ENCODE measurements at places on chromosomes 4 and X. TPM values are rescaled to one million over a fixed set of nuclear protein-coding genes. Genes with fewer than 3 reads are reported as not detected.

The TBC1D14 gene
- 70.0 TPM for total RNA-seq

The DTHD1 gene
- not detected for total RNA-seq

The USP17L29 gene
- not detected for total RNA-seq

The SOWAHB gene
- 2.9 TPM for total RNA-seq

The STAP1 gene
- total RNA-seq = not detected

The CDKL2 gene
- total RNA-seq = 5.2 TPM

DNA sequence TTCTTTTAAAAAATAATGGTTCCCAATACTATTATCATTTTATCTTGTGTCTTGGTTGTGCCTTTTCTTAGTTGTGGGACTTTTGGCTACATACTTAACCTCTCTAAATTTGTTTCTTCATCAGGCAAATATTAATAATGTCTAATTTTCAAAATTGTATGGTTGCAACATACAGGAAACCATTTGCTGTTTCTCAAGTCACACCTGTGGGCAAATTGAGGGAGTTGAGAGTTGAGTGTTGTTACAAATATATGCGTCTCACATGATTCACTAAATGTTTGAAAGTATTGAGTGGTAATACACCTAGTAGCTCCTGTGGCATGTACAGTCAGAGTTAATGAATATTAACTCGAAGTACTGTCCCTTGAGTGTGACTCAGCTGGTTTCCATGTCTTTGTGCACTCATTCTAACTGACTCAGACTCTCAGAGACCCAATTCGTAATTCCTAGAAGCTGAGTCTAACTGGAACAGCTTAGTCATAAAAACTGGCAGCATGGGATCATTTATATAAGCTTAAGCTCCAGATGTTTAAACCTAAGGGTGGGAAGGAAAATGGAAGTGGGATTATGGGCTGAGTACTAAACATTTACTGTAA is 802.4 kb downstream of the TRIML1 start:
- DNase-seq = peak; percentile 99

DNA sequence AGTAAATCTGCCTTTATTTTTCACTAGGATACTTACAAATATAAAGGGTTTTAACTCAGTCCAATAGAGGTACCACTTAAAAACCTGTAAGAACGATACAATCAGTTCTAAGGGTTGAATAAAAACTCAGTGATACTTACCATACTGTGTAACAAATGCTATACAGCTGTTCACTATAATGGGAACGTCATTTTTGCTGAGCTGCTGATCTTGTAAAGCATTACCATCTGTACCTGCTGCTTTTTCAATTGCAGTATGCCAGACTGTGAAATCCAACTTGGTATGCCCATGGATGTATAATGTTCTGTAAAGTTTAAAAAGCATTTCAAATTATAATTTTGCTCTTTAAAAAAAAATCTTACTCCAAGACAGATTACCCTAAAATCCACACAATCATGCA is 111.2 kb downstream of the ARAP2 start:
- DNase-seq = no peak

GRCh38 chrX:150365051-150365989 is 2.2 kb downstream of the MAMLD1 start:
- peak; percentile 42 for DNase-seq

DNA sequence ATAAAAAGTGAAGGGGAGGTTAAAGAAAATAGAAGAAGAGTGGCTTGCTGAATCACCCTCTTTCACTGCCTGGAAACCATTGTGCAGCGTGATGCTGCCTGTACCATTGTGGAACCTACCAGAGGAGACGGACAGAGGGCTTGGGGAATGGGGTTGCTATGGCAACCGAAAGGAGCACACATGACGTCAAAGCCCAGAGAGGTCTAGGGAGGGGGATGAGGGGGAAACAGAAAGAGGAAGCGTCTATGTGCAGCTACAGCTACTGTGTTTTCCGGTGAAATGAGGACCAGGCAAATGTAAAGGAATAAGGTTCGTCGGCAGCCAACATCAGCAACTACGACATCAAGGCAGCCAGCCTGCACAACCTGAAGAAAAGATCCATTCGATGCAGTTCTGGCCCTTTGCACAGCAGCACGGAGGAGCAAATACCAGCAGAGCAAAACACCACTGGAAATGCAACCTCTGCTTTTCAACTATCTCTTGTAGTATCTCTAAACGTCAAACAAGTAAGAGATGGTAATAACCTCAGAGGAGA is at the start of gene MAPK10:
TSS of gene MAPK10 (minus strand) at position 110 of the 535 bp plus-strand sequence.
- peak; percentile 3 for DNase-seq

- no peak for DNase-seq
Observed at GRCh38 chrX:153878345-153878744, 7.6 kb downstream of the L1CAM start.

DNA sequence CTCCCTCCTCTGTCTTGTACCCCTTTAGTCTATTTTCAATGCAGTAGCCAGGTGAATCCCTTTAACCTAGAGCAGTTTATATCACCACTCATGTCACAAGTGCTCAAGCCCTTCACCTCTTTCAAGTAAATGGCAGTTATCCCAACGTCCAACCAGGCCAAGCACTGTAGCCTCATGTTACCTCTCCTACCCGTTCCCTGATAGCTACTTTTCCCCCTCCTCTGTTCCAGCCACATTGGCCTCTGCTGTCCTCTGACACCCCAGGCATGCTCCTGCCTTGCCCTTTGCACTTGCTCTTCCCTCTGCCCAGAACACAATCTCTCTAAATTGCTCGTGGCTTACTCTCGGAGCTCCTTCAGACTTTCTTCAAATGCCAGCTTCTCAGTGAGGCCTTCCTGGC is 15.2 kb downstream of the GUCY1B1 start:
- no peak for DNase-seq

DNA sequence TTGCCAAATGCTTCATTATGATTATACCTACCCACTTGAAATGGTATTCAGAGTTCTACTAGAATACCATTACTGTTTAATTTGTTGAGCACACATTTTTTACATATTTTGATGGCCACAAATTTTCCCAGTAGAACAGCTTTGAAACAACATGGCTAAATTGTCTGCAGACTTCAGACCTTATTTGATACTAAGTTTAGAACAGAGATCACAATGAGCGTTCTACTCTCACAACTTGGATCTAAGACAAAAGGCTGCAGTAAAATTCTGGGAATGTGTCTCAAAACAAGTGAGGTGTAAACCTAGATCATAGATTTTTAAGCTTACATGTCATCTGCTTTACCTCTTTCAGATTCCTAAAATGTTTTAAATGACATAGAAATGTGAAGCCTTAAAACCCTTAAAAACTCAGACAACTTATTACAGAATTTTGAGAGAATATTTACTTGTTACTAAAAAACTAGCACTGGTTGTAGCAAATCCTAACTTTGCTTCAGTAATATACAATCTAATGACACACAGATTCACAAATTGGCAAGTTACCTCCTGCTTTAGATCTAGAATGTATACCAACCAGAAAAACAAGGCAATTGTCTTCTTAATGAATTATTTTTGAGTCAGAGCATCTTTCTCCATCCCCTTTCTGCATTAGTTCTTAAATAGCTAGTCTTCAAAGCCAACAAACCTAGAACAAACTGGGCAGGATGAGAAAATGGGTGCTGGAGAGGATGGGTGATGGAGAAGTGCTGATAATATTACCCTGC is 243.3 kb downstream of the SLC7A11 start:
- no peak for DNase-seq

DNA sequence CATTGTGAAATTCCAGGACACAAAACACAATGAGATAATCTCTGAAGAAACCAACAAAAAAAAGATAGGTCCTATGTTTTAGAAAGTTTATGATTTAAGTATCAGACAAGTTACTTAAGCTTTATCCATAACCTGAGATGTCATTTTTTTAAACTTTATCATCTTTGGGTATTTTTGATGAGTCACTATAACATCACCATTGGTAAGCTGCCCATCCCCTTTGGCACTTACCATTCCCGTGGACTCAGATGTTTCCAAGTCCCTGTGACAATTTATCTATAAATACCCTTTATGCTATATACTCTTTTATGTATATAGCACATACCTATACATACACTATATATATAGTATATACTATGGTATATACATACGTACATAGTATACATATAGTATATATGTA is 198.9 kb upstream of the GEMIN8 start:
- DNase-seq = peak; percentile 52

DNA sequence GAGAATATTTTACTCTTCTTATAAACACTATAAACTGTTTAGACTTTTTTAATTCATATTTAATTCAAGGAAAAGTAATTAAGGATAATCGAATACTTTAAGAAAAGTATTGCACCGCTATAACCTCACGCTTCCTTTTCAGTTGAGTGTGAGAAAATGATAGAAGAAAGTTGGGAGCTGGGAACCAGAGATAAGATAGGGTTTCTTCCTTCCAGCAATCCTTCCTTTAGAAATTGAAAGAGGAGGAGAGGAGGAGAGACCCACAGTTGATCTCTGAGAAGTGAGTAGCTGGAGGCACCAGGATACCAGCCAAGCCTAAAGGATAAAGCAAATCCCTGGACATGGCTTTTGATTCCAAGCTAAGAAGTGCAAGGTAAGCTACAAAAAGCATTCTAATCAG is 242.3 kb upstream of the NOCT start:
- DNase-seq = no peak

GRCh38 chr4:99729186-99729585 is 71.6 kb upstream of the C4orf54 start:
- no peak for DNase-seq
